Vagina (tissue), 2 donors: ENCODE measurements at places on chromosomes 12 and 14.

DNA sequence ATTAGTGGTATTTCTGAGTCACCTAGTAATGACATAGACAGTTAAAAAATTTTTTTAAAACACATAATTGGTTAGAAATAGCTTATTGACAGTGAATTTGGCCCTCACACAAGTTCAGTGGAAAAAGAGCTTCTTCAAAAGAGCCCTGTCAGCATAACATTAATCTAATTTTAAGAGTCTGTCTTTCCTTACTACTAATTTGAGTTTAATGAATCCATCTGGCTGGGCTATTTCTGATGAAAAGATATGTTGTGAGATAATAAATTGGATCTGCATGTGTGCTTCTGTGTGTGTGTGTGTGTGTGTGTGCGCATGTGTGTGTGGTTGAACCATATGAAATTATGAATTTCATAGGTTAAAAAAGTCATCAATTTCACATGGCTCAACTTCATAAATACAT is 1045.2 kb downstream of the FLRT2 start:
- no peak for DNase-seq

DNA sequence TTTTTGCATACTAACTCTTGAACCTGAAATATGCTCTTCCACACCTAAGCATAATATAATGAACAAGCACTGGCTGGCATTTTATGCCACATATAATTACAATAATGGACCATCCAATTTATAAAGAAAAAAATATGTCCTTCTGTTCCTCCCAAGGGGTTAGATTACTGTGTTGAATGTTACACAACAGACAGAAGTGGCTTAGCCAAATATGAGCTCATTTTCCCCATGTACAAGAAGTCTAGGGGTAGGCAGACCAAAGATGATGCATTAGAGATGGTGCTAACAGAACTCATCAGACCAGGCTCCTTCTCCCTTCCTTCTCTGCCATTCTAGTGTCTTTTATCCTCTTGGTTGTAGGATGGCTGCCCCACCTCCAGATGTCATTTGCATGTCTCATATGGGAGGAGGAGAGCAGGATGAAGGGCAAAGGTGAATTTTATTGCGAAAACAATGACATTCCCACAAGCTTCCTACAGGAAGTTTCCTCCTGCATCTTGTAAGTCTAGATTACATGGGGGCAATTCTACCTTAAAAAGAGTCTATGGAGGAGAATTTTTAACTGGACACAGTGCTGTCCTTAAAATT is 43.9 kb upstream of the SLC2A13 start:
- DNase-seq, result no peak

DNA sequence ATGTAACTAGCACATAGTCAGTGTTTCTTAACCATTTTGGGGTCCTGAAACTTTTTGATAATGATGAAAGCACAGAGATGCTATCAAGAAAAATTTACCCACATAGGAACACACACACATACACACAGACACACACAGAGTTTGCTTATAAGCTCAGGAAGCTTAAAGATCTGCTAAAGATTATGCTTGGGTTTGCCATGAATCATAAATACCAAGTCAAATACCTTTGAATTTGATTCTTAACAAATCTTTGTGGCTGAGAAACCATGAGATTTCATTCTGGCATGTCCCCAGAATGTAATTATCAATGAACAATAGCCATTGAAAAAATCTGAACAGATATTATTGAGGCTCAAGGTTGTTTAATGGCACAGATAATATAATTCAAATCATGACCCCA is 89.2 kb downstream of the NTS start:
- no peak for DNase-seq

DNA sequence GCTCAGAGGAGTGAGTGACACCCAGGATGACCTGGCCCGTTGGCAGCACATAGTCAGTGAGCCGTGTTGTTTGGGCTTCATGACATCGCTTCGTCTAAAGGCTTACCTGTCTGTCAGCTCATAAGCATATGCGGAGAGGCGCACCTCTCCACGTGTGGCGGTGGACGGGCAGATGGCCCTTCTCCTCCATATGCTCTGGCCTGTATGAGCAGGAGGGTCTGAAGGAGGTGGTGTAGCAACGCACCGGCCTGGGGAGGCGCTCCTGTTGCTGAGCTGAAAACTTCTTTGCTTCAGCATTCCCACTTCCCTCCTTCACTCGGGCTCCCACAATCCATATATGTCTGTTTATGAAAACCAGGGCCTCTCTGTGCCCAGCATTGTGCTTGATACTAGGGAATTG is 186.1 kb downstream of the TSPAN9 start:
- no peak for DNase-seq

GRCh38 chr12:16833376-16834015 is 227.5 kb upstream of the LMO3 start:
- no peak for DNase-seq

DNA sequence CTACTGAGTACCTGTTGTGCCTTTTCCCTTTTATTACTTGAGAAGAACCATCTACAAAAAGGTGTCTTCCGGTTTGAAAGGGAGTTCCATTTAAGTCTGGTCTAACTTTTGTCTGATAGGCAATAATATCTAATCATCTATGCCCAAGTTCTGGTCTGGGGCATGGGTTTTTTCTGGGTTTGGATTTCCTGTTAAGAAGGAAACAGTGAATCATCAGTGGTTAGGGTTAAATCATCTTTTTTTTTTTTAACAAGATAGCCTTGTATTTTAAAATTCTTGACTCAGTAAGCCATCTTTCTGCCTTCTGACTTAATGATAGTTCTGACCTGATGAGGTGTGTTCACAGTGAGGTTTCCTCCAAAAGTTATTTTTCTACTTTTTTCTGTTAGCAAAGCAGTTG is 29.3 kb upstream of the CPNE8 start:
- DNase-seq, result no peak

GRCh38 chr12:49664591-49665239 is 41.4 kb downstream of the PRPF40B start:
- DNase-seq, result no peak

DNA sequence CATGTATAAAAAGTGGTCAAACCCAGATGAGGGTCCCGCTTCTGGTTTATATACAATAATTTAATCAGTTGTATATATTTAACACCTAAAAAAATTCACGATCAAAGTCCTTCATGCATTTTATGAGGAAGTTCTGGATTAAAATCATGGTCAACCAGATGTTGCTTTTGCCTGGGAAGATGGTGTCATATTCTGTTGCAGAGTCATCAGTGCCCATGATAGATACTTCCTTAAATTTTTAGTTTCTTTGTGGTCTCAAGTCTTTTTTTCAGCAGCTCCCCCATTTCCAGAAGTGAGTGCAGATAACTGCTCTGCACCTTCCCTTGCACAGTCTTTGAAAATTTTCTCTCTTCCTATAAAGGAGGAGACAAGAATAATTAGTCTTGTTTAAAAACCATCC is 16.1 kb downstream of the ERP29 start:
- DNase-seq, result no peak

- no peak for DNase-seq
Observed at GRCh38 chr12:39605501-39605900, 14.1 kb downstream of the ABCD2 start.

DNA sequence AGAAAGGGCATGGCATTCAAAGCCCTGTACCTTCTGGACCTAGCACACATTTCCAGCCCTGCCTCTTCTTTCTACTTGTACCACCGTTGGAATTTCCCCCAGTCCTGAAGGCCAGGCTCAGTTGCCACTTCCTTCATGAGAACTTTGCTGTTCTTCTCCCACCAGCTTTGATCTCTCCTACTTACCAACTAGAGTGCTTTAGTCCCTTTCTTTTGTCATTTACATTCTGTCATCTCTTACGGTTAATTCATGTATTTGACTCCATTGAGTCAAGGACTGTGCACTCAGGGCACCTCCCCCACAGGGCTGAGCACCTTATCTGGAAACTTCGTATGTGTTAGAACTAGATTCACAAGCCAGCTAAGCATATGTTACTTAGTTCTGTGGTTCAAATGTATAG is 26.3 kb downstream of the BICDL1 start:
- DNase-seq, result no peak

DNA sequence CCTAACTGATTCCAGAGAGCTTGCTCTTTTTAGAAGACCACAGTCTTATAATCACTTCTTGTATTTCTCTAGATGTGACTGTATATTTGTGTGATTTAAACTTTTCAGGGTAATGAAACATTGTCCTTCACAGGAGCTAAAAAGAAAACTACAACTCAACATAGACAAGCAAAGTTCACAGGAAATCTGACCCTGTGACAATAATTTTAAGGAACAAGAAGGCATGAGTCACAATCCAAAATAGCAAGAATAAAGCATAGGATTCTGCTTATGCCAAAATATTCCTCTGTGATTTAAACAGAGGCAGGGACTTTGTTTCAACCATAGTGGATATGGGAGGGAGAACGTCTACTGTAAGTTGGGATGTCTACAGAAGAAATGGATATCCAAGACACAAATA is 44.3 kb downstream of the GPR65 start:
- no peak for DNase-seq

DNA sequence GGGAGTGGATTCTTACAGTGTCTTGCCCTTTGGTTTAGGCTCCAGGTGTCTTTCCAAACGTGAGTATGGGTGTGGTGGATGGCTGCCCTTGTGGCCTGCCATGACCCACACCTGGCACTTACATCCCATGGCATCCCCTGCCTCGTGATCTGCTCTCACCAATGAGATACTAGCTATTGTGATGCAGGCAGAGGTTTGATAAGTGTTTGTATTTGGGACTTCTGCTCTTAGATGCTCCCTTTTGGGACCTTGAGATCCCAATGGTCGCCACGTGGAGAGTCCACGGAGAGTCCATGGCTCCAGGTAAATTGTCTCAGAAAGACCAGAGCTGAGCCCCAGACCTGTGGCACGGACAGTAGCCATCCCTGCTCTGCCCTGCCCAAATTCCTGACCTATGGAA is 62.5 kb downstream of the MDM2 start:
- DNase-seq, result no peak

DNA sequence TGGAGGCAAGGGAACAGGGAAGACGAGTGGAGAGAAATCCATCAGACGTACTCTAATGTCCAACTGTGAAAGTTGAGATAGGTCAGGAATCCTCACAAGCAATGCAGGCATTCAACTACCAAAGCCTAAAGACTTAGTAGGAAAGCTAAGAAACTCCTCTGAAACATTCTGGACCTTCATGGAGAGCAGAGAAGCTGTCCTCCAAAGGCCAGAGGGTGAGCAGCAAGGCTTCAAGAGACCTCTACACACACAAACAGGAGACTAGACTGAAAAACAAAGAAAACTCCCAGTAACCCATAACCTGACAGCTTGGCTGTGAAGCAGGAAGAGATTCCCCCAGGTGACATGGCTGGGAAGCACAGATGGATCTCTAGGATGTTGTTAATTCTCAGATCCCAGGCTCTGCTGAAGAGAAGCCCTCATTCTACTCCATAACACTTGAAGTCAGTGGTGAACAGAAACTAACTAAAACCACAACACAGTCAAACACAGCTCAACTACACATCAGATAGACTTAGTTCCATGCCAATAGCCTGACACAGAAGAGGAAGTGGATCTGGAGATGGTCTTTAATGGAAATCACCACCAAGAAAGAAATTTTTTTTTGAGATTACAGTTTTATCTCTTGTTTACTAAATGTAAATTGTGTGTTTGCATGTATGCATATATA is 23.2 kb upstream of the LYZ start:
- no peak for DNase-seq

DNA sequence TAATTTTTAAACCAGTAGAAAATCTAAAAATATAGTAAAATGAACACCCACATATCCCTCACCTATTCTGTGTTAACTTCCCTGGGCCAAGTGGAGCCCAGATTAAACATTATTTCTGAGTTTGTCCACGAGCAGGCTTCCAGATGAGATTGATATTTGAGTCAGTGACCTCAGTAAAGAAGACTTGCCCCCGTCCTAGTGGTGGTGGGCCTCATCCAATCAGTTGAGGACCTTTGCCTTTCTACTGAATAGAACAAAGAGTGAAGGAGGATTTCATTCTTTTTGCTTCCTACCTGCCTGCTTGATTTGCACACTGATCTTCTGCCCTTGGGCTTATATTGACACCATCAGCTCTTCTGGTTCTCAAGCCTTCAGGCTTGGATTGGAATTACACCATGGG is 174.7 kb upstream of the PLEKHG7 start:
- no peak for DNase-seq

DNA sequence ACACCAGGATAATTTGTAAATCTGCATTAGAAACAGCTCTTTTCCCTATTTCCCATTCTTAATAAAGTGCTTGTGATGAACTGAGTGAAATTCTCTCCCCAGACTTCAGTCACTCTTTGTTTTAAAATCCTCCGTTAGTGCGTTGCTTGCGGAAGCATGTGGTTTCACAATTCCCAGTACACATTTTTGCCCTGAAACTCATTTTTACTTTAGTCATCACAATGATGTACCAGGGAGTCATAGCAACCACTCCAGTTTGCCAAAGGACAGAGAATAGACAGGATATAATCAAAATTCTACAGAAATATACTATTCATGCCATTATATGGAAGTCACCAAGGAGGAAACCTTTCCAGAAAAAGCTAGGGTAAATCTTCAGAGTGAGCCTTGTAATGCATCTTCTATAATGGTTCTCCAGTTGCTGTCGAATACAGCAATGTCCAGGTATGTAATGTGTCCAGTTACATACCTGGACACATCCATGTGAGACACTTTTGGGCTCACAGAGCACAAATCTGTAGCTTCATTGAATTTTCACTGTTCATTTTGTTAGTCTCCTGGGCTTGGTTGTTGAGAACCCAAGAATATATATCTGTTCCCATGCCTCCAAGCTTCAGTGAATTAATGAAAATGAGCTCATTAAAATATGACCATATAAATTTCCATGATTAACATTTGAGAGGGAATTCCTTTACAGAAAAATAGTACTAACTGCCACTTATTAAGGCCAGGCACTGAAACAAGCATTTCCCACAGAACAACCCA is 57.8 kb downstream of the GPR135 start:
- DNase-seq, result no peak

GRCh38 chr12:19997656-19998400 is 370.5 kb upstream of the PDE3A start:
- DNase-seq, result no peak

- DNase-seq, result no peak
Observed at GRCh38 chr14:69152181-69152901, 578 bp downstream of the DCAF5 start.
